Renal cortical epithelial cell (primary cell): ENCODE measurements at places on chromosomes 4 and X.

DNA sequence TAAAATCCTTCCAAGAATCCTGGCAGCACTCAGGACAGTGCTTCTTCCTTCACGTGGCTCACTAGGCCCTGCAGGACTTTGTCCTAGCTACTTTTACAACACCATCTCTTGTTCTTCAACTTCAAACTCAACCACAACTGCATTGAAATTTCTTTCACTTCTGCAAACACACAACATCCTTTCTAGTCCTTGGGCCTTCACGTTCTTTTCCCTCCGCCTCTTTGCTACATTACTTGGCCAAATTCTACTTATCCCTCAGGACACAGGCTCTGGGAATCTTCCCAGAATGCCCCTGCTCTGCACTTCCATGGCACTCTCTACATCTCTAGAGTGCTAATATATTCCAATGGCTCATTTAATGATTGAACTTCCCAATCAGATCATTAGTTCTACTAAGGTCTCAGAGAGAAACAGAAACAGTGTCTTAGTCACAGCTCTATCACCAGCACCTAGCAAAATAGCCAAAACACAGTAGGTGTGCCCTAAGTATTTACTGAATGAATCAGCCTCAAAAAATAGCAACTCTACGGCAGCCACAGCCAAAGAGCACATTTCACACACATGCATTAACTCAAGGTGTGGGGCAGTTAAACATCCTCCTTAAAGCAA, 73.3 kb downstream of the MANBA start:
- peak; percentile 87 for DNase-seq

GRCh38 chrX:70481471-70482270, 37.0 kb downstream of the DLG3 start:
- DNase-seq = peak; percentile 70

DNA sequence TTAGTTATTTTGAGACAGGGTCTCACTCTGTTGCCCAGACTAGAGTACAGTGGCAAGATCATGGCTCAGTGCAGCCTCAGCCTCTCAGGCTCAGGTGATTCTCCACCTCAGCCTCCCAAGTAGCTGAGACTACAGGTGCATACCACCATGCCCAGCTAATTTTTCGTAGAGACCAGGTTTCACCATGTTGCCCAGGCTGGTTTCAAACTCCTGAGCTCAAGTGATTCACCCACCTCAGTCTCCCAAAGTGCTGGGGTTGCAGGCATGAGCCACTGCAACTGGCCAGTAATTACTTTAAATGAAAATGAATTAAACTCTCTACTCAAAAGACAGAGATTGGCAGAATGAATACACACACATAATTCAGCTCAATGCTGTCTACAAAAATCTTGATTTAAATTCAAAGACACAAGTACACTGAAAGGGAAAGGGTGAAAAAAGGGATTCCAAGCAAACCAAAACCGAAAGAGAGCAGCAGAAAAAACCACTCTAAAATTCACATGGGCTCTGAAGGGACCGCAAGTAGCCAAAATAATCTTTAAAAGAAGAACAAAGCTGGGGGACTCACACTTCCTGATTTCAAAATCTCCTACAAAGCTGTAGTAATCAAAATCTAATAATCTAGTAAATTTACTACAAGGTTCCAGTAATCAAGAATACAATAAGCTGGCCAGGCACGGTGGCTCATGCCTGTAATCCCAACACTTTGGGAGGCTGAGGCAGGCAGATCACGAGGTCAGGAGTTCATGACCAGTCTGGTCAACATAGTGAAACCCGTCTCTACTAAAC, 11.8 kb upstream of the SPON2 start:
- DNase-seq = no peak

- DNase-seq = no peak
Observed at GRCh38 chr4:82230306-82230705, 143.5 kb downstream of the HNRNPD start.

- DNase-seq = peak; percentile 80
Observed at GRCh38 chr4:88021824-88022223, 14.4 kb downstream of the PKD2 start.

DNA sequence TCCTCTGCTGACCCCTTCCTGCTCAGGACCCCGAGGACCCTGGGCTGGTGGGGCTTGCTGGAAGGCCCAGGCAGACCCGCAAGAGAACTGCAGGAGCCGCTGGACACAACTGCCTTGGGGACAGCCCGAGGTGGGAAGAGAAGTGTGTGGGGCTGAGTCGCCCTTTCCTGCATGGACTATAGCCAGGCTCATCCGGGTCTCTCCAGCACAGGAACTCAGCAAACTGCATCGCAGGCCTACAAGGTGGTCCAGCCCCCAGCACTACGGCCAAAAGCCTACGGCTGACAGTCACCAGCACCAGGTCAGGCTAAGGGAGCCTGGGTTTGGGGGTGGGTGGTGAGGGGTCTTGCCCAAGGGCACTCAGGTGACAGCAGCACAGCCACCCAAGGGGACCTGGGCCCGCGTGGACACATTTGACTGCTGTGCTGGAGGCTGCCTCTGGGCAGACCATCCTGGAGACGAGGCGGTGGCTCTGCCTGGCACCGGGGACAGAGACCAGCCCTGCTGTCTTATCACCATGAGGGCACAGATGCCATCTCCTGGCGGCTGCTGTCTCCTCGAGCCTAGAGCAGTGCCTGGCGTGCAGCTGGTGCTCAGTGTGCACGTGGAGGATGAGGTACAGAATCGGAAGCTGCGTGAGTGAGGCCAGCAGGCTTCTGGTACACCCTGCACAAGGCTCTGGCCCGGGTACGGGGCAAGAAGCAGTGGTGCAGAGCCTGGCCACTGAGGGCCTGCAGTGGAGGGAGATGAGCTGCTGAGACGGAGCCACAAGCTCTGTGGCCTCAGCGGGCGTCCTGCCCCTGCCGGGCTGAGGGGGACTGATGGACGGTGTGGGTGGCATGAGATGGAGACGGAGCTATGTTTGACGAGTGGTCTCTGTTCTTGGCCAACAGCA, 15.1 kb downstream of the LRPAP1 start:
- DNase-seq = no peak

GRCh38 chrX:43743100-43743822, 87.2 kb downstream of the MAOA start:
- DNase-seq = peak; percentile 69

GRCh38 chr4:31557437-31557836, 837.3 kb downstream of the PCDH7 start:
- peak; percentile 35 for DNase-seq

DNA sequence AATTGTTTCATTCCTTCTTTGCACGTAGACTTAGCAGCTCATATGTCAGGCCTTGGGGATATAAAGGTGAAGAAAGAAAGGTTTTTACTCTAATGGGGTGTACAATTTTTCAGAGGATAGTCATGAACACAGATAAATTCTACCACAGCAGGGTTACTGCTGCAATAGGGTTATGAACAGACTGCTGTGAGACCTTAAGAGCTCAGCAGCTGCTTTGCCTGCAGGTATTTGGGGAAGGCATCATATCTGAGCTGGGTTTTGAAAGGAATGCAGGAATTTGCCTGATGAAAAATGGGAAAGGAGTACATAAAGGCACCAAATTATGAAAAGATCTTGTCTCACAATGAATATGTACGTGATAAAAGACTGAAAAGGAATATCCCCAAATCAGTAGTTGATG, 128.9 kb downstream of the CEP135 start:
- DNase-seq = no peak

- DNase-seq = peak; percentile 66
Observed at GRCh38 chrX:10617999-10618351, 2.4 kb downstream of the MID1 start.

DNA sequence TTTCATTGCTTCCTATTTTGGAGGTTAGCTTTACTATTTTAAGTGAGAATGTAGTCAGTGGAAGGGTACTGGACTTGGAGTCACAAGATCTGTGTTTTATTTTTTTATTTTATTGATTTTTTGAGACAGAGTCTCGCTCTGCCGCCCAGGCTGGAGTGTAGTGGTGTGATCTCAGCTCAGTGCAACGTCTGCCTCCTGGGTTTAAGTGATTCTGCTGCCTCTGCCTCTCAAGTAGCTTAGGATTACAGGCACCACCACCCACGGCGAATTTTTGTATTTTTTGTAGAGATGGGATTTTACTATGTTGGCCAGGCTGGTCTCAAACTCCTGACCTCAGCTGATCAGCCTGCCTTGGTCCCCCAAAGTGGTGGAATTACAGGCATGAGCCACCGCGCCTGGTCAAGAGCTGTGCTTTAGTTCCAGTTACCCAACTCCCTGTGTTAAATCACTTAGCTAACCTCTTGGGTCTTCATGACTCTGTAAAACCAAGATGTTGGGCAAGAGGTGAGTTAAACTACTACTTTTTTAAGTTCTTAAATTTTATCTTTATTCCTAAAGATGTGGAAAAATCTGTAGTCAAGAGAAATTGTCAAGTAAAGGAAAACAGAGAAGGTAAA, 11.2 kb downstream of the USP9X start:
- peak; percentile 27 for DNase-seq

DNA sequence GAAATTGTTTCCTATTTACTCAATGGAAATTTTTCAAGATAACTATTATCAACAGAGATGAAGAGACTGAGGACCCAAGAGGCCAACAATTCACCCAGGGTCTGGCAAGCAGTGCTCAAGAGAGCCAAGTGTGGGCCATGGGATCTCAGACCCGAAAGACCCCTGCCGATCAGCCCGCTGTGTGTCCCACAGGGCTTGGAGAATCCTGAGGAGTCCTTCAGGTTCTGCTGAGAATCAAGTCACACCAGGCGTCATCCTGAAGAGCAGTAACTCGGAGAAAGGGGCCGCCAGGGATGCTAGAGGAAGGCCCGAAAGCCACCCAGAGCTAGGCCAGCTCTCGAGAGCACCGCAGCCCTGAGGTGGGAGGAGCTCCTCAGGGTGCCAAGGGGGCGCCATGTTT, 48.7 kb downstream of the FGFRL1 start:
- DNase-seq = no peak

- DNase-seq = no peak
Observed at GRCh38 chr4:78984593-78984992, 45.4 kb upstream of the PAQR3 start.

- no peak for DNase-seq
Observed at GRCh38 chrX:22249371-22249770, 23.3 kb upstream of the CBLL2 start.
